ENCODE measurements at places on chromosomes 1 and 21.

GRCh38 chr1:119209596-119210295, 69.3 kb upstream of the WARS2 start:
- no peak for DNase-seq

GRCh38 chr1:24362982-24363614, 43.9 kb downstream of the GRHL3 start:
- DNase-seq: no peak

- no peak for DNase-seq
Measured at GRCh38 chr1:44249543-44249942, 36.3 kb downstream of the DMAP1 start.

DNA sequence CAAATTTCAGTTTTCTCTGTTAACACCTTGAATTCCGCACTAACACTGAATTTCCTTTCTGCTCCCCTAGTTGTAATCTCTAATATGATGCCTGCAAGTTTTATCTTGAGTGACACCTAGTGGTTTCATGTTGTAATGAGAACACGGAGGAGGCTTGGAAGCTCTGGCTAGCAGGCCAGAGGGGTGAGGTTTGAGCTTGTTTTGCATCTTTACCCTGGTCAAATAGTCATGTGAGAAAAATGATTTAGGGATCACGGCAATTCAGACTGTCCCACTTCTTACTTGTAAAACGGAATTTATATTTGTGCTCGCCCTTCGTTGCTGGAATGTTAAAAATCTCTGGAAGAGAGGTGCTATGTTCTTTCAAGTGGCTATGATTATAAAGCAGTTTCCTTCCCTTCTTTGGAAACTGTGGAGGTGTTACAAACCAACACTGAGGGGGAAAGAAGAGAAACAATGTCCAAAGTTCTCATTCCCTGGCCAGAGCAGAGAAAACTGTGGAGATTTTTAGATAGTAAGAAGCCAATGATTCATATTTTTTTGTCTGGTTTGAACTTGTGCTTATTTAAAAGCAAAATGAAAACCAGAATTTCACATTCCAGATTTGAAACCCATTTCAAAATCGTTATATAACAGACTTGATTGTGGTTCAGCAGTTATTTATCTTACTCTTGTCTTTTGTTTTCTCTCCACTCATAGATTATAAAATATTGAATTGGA, 5.3 kb upstream of the MROH9 start:
- peak; percentile 9 for DNase-seq

GRCh38 chr1:201096041-201096461, 16.2 kb downstream of the CACNA1S start:
- no peak for DNase-seq

GRCh38 chr1:52814465-52814864, 28.1 kb upstream of the ZYG11A start:
- no peak for DNase-seq

DNA sequence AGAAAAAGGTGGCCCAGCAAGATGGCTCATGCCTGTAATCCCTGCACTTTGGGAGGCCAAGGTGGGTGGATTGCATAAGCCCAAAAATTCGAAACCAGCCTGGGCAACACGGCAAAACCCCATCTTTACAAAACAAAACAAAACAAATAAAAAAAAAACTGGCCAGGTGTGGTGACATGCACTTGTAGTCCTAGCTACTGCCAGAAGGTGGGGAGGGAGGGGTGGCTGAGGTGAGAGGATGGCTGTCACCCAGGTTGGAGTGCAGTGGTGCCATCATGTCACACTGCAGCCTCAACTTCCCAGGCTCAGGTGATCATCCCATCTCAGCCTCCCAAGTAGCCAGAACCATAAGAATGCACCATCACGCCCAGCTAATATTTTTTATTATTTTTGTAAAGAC, 22.8 kb downstream of the RERE start:
- DNase-seq: no peak

DNA sequence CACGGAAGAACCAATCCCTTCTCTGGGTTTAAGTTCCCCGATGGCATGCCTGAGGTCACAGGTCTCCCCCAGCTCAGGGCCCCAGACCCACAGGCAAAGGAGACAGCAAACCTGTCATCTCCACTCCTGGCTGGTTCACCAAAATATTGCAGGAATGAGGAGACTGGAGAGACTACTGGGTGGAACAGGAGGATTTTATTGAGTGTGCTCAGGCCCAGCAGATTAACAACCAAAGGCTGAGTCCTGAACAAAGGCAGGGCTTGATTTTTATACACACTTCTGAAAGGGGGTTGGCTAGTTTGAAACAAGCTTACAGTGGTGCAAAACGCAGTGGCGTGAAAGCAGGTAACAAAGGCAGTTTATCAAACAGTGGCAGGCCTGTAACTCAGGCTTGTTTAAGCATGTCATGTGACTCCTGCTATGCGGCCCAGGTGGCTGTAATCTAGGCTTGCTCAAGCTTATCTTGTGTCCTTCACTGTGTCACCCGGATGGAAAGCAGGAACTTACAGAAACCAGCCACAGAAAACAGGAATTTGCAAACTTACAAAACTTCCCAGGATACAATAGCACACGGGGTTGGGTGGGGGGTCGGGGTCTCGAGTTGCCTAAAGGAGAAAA, 27.4 kb upstream of the KCNJ15 start:
- no peak for DNase-seq

- no peak for DNase-seq
Measured at GRCh38 chr1:8733484-8733883, 84.0 kb downstream of the RERE start.

GRCh38 chr21:39104911-39105310, 78.3 kb downstream of the PSMG1 start:
- DNase-seq: no peak

DNA sequence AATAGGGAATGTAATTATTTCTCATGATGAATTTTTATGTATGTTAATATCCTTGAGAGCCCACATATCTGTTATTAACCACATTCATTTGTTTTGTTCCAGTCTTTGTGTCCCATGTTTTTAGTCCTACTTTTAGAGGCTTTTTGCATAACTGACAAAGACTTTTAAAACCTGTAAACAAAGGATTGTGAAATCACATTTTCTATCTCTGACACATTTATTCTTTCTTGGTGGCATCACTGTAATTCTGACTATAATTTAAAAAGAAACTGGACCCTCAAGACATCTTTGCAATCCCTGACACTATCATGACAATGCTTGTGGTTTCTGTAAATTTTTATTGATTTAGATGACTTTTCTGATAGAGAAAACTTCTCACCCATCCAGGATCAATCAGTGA, 313.1 kb downstream of the SIPA1L2 start:
- no peak for DNase-seq

DNA sequence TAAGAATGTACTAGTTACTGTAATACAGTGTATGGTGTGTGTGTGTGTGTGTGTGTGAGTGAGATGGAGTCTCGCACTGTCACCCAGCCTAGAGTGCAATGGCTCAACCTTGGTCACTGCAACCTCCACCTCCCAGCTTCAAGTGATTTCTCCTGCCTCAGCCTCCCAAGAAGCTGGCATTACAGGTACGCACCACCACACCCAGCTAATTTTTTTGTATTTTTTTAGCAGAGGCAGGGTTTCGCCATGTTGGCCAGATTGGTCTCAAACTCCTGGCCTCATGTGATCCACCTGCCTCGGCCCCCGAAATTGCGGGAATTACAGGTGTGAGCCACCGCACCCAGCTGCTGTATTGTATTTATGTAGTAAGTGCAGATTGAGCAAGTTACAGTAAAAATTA, 2.9 kb upstream of the LRRC40 start:
- no peak for DNase-seq

DNA sequence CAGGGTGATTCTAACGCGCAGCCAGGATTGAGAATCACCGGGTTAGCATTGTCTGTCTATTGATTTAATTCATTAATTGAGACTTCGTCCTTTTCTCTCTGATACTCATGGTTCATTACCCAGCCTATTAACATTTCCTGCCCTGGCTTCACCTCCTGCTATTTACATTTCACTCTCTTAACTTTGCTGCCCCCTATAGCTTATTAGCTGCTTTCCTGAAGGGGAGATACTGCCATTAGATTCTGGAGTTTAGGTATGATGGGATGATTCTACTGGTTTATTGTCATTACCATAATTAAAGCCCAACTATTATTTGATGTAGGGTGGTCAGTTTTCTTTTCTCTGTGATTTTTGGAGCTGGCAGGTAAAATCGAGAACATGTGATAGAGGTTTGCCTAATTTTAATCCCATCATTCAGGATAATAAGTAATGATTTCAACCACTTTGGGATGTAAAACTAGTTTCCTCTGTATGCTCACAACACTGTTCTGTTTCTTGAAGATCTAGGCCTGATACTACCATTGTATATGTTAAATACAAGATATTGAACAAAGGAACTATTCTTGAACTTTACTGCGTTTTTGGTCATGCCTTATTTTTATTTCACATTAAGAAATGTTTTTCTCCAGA, 6.4 kb downstream of the PPP2R5A start:
- DNase-seq: no peak

DNA sequence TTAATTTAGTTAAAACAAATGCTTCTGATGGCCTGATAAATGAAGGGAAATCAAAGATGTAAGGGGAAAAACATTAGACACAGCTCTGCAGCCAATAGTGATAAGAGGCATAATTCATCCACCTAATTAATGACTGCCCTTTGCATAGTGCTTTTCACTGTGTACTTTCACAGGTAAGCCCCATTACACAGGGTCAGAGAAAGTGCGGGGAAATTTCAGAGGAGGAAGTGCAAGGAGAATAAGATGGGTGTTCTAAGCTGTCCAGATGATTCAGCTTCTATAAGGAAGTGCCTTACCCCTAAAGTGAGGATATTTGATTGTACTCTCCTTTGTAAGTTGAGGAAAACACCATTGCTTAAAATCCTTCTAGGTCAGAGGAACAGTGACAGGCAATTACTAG, 88.0 kb downstream of the NR5A2 start:
- DNase-seq: no peak

GRCh38 chr1:111354584-111354983, 63.9 kb downstream of the CHIA start:
- no peak for DNase-seq

DNA sequence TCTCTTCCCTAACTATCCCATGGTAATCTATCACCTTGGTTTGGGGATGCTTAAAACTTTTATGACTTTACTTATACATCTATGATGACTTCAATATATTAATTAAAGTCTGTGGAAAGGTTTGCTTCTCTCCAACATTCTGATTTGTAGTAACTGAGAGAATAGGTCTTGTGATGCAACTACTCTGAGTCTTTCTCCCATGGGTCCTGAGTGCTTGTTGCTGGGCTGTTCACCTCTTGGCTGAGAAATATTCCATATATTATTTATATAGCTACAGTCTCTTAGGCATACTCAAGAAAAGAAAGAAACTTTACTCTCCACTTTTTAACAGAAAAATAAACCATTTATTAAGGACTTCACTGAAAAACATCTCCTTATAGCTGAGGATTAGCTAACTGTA, 119.3 kb upstream of the PLPPR5 start:
- no peak for DNase-seq

- DNase-seq: no peak
Measured at GRCh38 chr1:35190784-35191183, 2.2 kb downstream of the SFPQ start.

DNA sequence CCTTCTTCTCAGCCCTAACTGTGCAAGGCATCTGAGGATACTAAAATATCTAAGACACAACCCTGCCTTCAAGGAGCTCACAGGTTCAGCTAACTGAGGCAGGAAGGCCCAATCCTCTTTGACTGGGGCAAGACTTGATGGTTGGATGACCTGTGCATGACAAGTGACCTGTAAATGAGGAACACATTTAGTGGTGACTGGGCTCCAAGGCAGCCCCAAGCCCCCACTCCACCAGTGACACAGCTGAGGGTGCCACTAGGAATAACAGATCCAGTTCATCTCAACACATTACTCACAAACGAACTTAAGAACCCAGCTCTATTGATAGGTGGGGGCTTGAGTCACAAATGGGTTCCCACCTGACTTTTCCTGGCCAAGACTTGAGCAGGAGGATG, 244.7 kb upstream of the IRF2BP2 start:
- DNase-seq: no peak

- DNase-seq: peak; percentile 21
Measured at GRCh38 chr1:7940745-7941436, at the start of gene TNFRSF9. TSS of gene TNFRSF9 (minus strand) at chr1:7940839. CDS start at chr1:7939994, 845 bp downstream.

DNA sequence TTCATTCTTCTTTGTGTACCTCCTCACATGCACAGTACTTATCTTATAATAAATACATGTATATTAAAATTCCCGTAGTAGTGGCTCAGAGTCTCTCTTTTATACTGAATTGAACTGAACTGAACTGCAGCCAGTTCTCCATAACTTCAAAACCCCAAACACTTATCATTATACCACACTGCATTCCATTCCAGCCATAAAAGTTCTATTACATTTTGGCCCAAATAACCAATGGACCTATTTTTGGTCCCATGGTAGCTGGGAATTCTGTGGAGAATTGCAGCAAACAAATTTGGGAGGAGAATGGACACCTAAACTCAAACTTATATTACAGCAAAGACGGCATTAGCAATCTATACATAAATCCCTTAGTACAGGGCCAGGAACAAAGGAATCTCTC, 86.6 kb upstream of the C1orf87 start:
- DNase-seq: no peak

- DNase-seq: no peak
Measured at GRCh38 chr1:99850459-99851291, 514 bp downstream of the AGL start.

GRCh38 chr1:40769815-40770214, 13.8 kb upstream of the KCNQ4 start:
- DNase-seq: no peak

DNA sequence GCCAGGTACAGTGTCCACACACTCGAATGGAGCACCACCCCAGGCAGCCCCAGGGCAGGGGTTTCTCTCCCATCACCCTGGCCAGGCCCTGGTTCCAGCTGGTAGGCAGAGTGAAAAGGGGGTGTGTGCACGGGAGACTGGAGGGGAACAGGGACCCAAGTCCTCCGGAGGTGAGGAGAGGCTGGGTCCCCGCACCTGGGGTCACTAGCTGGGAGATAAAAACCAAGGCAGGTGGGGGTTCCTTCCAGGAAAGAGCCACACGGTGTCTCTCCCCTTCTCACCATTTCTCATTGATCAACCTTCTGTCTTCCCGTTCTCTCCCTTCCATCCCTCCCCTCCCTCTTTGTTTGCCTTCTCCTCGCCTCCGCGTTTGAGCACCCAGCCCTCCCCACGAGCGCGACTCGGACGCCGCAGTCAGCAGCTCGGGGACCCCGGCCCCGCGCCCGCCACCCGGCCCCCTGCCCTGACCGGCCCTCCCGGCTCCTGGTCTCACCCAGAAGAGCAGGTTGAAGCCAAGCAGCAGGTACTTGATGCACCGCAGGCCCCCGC, 358 bp downstream of the TSPAN2 start:
- no peak for DNase-seq

Measured in CD4-positive, alpha-beta T cell (primary cell).